ENCODE measurements at places on chromosomes 13 and 19.
A peak's percentile ranks its signal among the peaks of the same experiment; 100 is the strongest.

- DNase-seq = peak; percentile 13
These were observed 15.3 kb upstream of the MAP1S start for GRCh38 chr19:17703824-17704463.

GRCh38 chr19:40217027-40217810 is 965 bp downstream of the TTC9B start:
- DNase-seq = peak; percentile 31

DNA sequence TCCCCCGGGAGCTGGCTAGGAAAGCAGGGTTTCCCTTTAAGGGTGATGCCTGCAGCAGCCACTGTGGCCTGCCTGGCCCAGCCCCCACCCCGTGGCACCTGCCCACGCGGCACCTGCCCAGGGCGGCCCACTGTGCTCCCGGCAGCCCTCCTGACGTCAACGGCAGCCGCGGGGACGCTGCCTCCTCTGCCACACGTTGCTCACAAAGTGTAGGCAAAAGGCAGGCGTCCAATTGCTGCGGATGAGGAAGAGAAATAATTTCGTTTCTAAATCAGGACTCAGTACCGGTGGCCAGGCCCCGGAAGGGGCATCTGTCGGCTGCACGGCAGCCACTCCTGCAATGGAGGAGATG is 122.3 kb downstream of the URI1 start:
- DNase-seq = no peak

- peak; percentile 27 for DNase-seq
These were observed 128.7 kb downstream of the LIG4 start for GRCh38 chr13:108086678-108087077.

- no peak for DNase-seq
These were observed 7.5 kb upstream of the GJA3 start for GRCh38 chr13:20168396-20168795.

GRCh38 chr19:36819130-36819630 is 19.0 kb downstream of the ZNF790 start:
- DNase-seq = no peak

- no peak for DNase-seq
These were observed 12.1 kb upstream of the LTBP4 start for GRCh38 chr19:40588926-40589569.

DNA sequence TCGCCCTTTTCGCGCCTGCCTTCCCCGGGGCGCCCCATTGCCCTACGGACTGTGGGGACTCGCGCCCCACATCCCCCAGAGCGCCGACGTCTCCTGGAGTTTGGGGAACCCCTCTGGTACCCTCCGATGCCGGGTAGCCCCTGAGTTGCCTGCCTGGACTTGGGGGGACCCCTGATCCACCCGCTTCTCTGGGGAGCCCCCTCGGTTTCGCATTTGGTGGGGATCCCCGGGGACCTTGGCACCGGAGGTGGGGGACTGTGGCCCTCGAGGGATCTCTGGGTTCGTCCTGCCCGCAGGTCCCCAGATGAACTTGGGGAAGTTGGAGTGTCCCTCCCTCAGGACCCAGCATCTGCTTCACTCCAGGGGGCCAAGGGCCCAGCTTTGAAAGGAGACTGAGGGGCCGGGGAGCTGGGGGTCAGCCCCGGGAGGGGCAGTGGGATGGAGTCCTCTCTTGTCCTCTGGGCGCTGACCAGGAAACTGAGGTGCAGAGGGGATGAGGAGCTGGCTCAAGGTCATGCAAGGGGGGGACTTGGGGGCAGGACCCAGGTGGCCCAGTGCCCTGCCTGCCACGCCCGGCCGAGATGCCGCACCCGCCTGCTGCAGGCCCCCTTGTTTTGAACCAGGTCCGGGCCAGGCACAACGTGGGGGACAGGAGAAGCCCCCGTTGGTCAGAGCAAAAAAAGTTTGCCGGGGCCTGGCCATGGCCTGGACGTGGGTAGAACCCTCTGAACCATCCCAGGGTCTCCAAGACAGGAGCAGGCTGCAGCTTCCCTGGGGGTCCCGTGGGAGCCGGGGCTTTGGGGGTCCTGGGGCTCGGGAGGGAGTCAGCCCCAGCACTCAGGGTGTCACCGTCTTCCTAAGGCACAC is 1.0 kb downstream of the EFNA2 start:
- no peak for DNase-seq

- peak; percentile 65 for DNase-seq
These were observed 7.0 kb upstream of the TMC4 start for GRCh38 chr19:54179921-54180461.

DNA sequence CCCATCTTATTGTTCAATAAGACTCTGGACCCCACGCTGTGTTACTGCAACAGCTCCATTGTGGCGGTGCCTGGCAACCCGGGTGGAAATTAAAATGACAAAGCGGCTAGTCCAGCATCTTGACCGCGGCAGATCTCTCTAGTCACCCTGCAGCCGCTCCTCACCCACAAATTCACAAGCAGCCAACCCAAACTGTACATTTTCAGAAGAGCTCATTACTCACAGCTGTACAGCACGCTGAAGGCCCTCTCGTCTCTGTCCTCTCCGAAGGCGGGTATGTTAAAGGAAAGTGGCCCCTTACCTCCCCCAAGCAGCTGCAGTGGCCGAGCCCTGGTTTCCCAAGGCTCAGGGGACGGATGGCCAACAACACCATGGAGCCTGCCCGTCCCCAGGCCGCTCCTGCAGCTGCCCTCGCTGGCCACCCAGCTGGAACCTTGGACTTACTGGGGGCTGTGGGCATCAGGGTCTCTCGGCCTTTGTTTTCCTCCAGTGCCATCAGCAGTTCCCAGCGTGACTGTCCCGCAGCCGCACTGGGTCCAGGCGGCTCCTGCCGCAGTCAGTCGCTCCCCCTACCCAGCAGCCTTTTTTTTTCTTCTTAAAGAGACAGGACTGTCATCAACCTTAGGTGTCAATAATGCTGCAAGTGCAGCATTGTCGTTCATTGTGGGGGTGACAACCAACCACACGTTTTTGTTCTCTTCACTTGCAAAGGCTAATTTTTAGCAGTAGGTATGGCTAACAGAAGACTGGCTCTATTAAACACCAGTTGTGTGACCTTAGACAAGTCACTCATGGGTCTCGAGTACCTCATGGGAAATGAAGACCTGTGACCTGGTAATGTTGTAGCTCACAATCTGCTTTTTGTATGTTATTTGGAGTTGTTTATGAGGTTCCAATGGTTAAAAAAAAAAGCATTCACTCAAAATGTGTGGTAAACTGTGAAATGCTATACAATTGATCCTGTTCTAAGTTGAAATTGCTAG is at the start of gene SACS:
SACS (minus strand) TSS at position 532 of the 983 bp plus-strand sequence. CDS start 22,463 bp downstream, outside the sequence.
- DNase-seq = peak; percentile 68

DNA sequence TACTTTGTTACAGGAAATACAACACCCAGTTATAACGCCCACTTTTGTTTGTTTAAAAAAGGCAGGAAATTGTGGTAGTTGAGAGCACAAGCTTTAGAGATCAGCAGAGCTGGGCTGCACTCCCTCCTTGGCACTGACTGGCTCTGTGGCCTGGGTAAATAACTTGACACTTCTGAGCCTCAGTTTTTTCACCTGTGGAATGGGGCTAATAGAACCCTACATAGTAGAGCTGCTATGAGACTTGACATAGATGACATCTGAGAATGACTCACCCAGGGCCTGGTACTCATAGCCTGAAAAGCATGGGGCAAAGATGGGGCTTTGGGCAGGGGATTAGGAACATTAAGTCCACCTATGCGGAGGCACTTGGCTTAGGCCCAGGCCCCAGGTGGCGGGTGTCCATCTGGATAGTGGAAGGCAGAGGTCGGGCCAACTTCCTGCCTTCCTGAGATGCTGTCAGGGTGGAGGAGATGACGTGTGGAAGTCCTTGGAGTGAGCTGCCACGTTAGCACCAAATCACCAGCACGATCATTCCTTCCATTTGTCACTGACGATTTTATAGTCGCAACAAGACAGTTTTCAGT is 159.1 kb downstream of the KATNAL1 start:
- no peak for DNase-seq

DNA sequence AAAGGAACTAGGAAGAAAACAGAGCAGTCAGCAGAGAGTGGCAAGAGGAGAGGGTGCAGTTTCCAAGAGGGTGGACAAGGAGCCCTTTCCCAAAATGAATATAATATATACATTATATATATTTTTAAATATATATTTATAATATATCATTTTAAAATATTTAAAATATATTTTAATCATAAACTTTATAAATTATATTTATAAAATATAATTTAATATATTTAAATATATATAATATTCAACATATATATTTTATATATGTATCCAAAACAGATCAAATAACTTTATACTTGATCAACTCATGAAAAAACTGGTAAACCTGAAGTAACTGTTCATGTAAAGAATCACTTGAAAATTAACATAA is 328.6 kb downstream of the MYO16 start:
- DNase-seq = no peak
